ENCODE measurements at places on chromosomes 12 and 14. TPM values are rescaled to one million over a fixed set of nuclear protein-coding genes. Genes with fewer than 3 reads are reported as not detected.

ITGB7 gene
- 469 TPM for total RNA-seq

DNA sequence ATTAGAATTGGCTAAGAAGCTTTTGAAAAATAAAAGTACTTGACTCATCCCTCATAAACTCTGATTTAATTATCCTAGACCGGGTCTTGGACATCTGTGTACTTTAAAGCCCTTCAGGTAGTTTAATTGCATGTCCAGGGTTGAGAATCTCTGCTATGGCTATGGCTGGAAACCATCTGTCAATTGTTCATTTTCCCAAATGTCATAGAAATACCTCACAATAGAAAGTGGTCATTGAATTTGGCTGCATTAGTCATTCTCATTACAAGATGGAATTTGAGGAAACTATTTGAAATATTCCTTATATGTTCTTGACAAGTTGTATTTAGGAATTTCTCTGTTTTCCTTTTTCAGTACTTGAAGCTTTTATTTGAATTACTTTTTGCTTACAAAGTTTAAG is 111.3 kb downstream of the TSHR start:
- no peak overlapping the region for H3K27ac ChIP-seq
- no peaks in the 10 kb centered on the region for H3K4me1 ChIP-seq
- no peak overlapping the region for H3K4me3 ChIP-seq
- no peaks in the 10 kb centered on the region for H3K27me3 ChIP-seq
- H3K36me3 ChIP-seq, result peaks cover 6% of the 10 kb centered on the region

GRCh38 chr14:89695846-89696245 is 258.7 kb downstream of the EFCAB11 start:
- H3K27me3 ChIP-seq, result no peaks in the 10 kb centered on the region
- H3K4me3 ChIP-seq, result no peak overlapping the region
- DNase-seq, result no peak
- no peak overlapping the region for H3K27ac ChIP-seq

IL22 gene
- 0.63 TPM for total RNA-seq

TTC9 gene
- 14.4 TPM for total RNA-seq

GRCh38 chr12:91377436-91377835 is 194.8 kb upstream of the DCN start:
- H3K36me3 ChIP-seq, result no peaks in the 10 kb centered on the region
- no peak overlapping the region for H3K4me3 ChIP-seq
- no peak for DNase-seq
- H3K27me3 ChIP-seq, result peaks cover 7% of the 10 kb centered on the region

- H3K27ac ChIP-seq, result no peak overlapping the region
- no peak for DNase-seq
- H3K36me3 ChIP-seq, result no peaks in the 10 kb centered on the region
- H3K4me3 ChIP-seq, result no peak overlapping the region
- no peaks in the 10 kb centered on the region for H3K27me3 ChIP-seq
Measured at GRCh38 chr12:31876568-31877424, 82.4 kb upstream of the RESF1 start.

LTBR gene
- not detected for total RNA-seq

- H3K27me3 ChIP-seq, result no peaks in the 10 kb centered on the region
- DNase-seq, result no peak
- H3K36me3 ChIP-seq, result no peaks in the 10 kb centered on the region
- no peak overlapping the region for H3K4me3 ChIP-seq
- no peaks in the 10 kb centered on the region for H3K4me1 ChIP-seq
- no peak overlapping the region for H3K27ac ChIP-seq
Measured at GRCh38 chr12:105419606-105420005, 89.1 kb downstream of the C12orf75 start.

RTL1 gene
- total RNA-seq, result not detected

DNA sequence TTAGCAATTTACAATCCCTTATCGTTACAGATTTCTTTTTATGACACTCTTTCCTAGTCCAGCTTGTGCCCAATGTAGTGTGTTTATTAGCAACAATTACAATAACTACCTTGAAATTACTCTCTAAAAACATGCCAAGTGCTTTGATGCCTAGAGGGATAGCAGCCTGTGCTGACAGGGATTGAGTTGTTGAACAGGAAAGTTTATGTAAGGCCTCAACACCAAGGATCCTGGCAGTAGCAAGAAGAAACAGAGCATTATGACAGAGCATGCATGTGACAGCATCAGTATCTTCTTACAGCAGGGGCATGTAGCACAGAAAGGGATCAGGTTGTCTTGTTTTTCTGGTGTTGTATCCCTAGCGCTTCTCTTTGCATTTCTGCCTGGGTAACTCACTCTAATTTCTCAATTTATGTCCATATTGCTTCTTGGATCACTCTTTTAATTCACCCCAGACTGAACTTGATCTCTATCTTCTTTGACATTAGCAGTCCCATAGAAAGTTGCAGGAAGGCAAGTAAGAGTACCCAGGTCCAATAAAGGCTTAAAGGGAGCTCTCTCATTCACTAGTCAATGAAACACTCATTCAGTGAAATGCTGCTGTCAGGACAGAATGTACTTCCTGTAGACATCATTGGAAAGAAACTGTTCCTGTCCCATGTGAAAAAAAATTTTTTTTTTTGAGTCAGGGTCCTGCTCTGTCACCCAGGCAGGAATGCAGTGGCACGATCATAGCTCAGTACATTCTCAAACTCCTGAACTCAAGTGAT is 220.0 kb upstream of the GRIP1 start:
- no peaks in the 10 kb centered on the region for H3K36me3 ChIP-seq
- no peaks in the 10 kb centered on the region for H3K4me1 ChIP-seq
- no peak overlapping the region for H3K27ac ChIP-seq
- peaks cover 2% of the 10 kb centered on the region for H3K27me3 ChIP-seq

POLE2 gene
- total RNA-seq, result 1.8 TPM

GRCh38 chr14:68563251-68564131 is 229.4 kb downstream of the ZFP36L1 start:
- no peak overlapping the region for H3K4me3 ChIP-seq
- no peaks in the 10 kb centered on the region for H3K36me3 ChIP-seq
- no peak overlapping the region for H3K27ac ChIP-seq

GRCh38 chr14:89277203-89277602 is 139.8 kb downstream of the FOXN3 start:
- no peak for DNase-seq
- H3K27ac ChIP-seq, result no peak overlapping the region
- no peaks in the 10 kb centered on the region for H3K36me3 ChIP-seq

WNT1 gene
- 0.47 TPM for total RNA-seq

PELI2 gene
- 9.0 TPM for total RNA-seq

FSCB gene
- total RNA-seq, result not detected

DNA sequence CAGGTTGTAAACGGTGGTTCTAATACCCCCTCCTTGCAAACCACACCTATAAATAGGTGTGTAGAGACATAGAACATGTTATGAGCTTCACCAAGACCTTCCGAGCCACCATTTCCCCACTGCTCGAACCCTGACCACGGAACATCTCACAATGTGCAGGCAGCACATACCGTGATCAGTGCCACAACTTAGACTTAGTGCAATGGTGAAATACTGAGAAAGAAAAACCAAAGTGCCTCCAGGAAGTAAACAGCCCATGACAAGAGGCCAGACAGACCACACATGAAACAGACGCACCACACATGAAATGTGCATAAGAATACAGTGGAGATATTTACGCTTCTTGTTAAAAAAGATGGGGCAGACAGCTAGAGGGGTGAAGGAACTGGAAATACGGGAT is 166.9 kb upstream of the CCND2 start:
- no peaks in the 10 kb centered on the region for H3K36me3 ChIP-seq
- H3K4me1 ChIP-seq, result peaks cover 7% of the 10 kb centered on the region

DNA sequence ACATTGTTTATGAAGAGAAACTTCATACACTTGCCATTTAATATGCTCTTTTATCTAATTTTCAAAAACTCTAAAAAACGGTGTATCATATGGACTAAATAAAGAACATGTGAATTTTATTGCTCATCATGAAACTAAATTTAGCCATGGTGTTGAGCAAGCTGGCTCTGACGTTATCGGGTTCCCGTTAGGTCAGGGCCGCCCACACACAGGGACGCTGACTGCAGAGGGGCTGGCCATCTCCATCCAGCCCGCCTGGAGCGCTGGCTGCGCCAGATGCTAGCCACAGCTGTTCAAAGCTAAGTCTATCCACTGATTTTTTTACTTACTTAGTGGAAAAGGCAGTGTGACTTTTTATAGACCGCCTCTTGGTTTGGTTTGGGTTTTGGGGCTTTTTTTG is 36.5 kb upstream of the DYNC1H1 start:
- H3K4me3 ChIP-seq, result no peak overlapping the region
- H3K27me3 ChIP-seq, result no peaks in the 10 kb centered on the region
- H3K36me3 ChIP-seq, result peaks cover 41% of the 10 kb centered on the region
- DNase-seq, result no peak
- no peak overlapping the region for H3K27ac ChIP-seq
- no peaks in the 10 kb centered on the region for H3K4me1 ChIP-seq

DNA sequence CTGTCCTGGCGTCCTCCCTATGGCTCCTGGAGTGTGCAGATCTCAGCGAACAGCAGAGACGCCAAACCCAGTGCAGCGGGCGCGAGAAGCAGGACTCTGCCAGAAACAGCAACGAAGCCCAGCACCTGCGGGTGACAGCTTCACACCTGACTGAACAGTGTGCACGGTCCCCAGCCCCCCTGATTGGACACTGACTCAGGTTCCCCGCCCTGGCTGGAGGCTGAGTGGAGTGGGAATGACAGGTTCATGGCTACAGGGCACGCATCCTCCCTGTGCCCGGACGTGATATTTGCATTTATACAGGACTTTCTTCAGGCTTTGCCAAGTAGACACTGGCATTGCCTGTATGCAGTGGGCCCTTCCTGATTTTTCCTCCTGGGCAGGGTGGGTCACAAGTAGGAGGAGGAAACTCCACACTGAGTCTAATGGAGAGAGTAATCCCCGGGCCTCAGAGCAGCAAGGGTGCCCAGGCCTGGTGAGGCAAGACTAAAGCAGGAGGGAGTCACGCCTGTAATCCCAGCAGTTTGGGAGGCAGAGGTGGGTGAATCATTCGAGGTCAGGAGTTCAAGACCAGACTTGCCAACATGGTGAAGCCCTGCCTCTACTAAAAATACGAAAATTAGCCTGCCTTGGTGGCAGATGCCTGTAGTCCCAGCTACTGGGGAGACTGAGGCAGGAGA is 71.6 kb downstream of the ASCL4 start:
- no peak overlapping the region for H3K4me3 ChIP-seq
- DNase-seq, result no peak
- H3K27ac ChIP-seq, result no peak overlapping the region
- peaks cover 11% of the 10 kb centered on the region for H3K27me3 ChIP-seq
- H3K36me3 ChIP-seq, result no peaks in the 10 kb centered on the region
- peaks cover 3% of the 10 kb centered on the region for H3K4me1 ChIP-seq

KRT79 gene
- not detected for total RNA-seq

SPIC gene
- total RNA-seq, result not detected

DNA sequence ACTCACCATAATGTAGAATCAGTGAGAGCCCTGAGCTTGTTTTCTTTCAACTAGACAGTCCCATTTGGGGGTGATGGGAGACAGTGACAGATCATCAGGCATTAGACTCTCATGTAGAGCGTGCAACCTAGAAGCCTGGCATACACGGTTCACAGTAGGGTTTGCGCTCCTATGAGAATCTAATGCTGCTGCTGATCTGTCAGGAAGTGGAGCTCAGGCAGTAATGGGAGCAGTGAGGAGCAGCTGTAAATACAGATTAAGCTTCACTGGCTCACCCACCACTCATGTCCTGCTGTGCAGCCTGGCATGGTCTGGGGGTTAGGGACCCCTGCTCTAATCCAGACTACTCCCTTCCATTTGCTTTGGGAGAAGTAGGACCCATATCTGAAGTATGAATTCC is 55.6 kb downstream of the FNTB start:
- no peaks in the 10 kb centered on the region for H3K4me1 ChIP-seq
- H3K27me3 ChIP-seq, result no peaks in the 10 kb centered on the region
- no peak for DNase-seq
- peaks cover 8% of the 10 kb centered on the region for H3K36me3 ChIP-seq
- H3K27ac ChIP-seq, result no peak overlapping the region

DNA sequence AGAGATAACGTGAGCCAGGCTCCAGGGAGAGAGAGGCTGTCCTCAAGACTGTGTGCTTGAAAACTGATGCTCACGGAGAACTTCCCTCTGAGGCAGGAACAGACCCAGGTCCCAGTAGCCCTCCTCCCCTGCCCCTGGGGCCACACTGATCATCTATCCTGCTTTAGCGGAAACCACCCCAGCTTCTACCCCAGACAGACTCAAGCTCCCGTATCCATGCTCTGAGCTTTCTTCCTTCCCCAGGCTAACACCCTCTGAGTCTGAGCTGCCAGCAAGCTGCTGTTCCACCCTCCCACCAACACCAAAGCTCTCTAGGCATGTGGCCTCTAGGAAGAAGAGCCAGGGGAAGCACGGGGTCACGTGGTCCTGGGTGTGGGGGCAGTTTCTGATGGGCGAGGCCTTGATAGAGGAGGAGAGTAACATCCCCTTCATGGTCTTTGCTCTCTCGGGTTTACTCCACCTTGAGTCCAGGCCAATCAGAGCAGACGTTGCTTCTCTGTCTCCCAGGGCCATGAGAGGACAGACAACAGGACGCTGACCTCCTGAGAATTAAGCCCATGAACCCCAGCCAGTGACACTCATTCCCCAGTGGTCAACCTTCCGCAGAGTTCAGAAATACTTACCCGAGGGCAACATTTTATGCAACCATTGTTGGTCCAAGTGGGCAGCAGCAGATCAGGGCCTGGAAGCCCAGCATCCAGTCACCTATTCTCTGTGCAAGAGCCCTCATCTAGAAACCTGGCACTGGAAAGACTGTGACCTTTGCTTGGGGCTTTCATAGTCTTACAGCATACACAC is 1.4 kb downstream of the PCK2 start:
- H3K36me3 ChIP-seq, result peaks cover 10% of the 10 kb centered on the region
- no peaks in the 10 kb centered on the region for H3K27me3 ChIP-seq
- H3K27ac ChIP-seq, result peak overlapping the region; percentile 83
- H3K4me3 ChIP-seq, result peak overlapping the region; percentile 79
- H3K4me1 ChIP-seq, result peaks cover 23% of the 10 kb centered on the region

DNA sequence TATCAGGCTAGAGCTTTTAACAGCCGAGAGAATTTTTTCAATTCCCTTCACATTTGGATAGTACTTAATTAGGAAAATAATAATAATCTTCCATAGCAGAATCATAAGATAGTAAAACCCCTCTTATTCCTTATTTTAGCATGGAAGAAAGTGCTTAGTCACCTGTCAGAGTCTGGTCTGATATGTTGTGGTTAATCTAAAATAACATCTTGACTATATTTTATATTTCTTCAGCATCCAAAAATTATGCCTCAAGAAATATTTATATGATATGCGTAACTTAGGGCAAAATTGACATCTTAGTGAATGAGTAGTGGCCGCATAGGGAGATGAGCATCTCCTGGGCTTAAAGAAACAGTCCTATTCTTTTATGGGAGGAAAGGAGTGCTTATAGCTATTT is 12.8 kb downstream of the CHURC1 start:
- peak overlapping the region; percentile 82 for H3K27ac ChIP-seq
- no peaks in the 10 kb centered on the region for H3K36me3 ChIP-seq
- DNase-seq, result no peak
- no peak overlapping the region for H3K4me3 ChIP-seq
- H3K4me1 ChIP-seq, result peaks cover 52% of the 10 kb centered on the region
- H3K27me3 ChIP-seq, result no peaks in the 10 kb centered on the region

GLIPR1L2 gene
- total RNA-seq, result 0.51 TPM

DNA sequence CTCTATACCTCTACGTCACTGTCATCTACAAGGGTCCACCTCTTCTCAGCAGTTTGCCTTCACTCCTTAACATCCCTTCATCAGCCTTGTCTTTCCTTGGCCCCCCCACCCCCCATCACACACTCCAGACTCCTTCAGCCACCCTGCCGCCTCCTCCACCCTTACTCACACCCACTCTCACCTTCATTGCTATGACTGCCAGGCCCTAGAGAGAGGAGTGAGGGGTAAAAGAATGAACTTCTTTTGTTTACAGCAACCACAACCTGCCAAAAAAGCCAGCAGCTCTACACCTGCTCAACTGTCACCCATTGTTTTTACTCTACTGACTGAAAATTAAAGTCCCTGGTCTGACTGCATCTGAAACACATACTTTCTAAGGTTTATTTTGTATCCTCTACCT is 112.8 kb downstream of the DUSP6 start:
- H3K27me3 ChIP-seq, result no peaks in the 10 kb centered on the region
- no peak overlapping the region for H3K27ac ChIP-seq
- H3K4me1 ChIP-seq, result peaks cover 58% of the 10 kb centered on the region
- DNase-seq, result no peak
- H3K4me3 ChIP-seq, result no peak overlapping the region
- no peaks in the 10 kb centered on the region for H3K36me3 ChIP-seq
